CD4-positive, alpha-beta T cell (primary cell): ENCODE measurements at places on chromosomes 2 and 18.

DNA sequence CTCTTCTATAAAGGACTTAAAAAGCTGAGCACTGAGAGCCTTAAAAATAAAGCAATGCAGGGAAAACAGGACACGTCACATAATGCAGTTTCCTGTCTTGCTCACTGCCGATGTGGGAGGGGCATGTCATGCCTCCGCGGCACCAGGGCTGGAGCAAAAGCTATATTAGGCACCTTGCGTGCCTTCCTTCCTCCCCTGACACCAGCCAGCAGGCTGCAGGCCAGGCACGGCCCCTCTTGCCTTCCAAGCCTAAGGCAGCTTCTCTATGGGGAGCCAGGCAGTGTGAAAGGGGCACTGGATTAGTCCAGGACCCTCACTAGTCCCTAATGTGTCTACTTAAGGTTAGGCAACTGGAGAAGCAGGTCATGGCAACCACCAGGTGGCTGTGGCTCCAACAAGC lies 26.3 kb downstream of the MRPL35 start:
- peak; percentile 37 for DNase-seq
- H3K27ac ChIP-seq: no peak overlapping the region
- H3K36me3 ChIP-seq: no peaks in the 10 kb centered on the region
- H3K4me3 ChIP-seq: no peak overlapping the region
- H3K4me1 ChIP-seq: peaks cover 11% of the 10 kb centered on the region

DNA sequence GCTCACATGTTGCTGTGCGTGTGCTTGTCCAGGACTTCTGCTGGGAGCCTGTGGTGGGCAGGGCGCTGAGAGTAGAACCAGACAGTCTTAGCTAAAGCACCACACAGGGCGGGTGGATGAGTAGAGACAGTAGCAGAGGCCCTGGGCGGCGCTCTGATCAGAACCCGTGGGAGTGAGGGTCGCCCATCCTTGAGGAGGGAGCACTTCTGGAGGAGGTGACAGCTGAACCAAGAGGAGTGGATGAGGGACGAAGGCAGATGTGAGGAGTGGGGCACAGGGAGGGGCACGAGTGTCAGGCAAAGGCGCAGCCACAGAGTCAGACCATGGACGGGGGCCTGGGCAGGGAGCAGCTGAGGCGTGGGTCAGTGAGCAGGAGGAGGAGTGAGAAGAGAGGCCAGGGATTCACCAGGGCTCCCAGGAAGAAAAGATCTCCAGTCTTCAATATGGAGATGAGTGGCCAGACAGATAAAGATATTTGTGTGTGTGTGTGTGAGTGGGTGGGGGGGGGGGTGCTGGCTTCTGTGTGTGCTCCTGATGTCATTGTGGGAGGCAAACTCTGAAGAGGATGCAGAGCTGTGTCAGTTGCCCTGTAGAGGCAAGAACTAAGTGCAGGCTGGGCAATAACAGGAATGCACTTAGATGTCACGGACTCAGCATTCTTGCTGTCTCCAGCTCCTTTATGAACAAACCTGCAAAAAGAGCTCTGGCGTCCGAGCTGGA lies 79.6 kb downstream of the TPO start:
- H3K27me3 ChIP-seq: no peaks in the 10 kb centered on the region
- H3K4me3 ChIP-seq: no peak overlapping the region
- no peak for DNase-seq
- no peaks in the 10 kb centered on the region for H3K36me3 ChIP-seq

DNA sequence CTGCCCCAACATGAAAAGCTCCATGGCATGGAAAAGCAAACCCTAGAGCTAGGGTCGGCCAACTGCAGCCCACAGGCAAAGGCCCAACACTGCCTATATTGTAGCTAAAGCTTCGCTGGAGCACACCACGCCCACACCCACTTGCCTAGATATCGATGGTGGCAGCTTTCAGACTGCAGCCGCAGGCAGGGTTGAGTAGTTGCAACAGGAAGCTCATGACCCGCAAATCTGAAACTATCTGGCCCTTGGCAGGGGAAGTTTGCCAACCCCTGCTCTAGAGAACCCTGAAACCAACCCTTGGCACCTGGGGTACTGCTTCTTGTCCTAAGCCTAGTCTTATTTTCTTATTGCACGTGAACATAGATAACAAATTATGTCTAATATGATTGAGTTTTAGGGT lies 250.0 kb downstream of the SOX11 start:
- no peak overlapping the region for H3K4me3 ChIP-seq
- H3K4me1 ChIP-seq: no peaks in the 10 kb centered on the region
- no peak overlapping the region for H3K27ac ChIP-seq
- DNase-seq: no peak

DNA sequence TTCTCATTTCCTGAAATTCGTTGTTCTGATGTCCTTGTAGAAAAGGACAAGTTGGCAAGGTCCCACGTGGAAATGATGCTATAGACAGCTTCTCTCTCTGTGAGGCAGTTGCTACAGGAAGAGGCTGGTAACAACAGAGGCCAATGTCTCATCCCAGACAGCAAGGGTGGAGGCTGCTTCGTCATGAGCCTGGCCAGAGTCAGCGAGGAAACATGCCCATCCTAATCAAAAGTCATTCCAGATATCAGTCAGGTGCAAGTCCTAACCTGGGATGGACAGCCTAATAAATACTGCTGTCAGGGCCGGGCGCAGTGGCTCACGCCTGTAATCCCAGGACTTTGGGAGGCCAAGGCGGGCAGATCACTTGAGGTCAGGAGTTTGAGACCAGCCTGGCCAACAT lies 6.4 kb upstream of the SMAD7 start:
- H3K36me3 ChIP-seq: no peaks in the 10 kb centered on the region
- H3K4me1 ChIP-seq: peaks cover 29% of the 10 kb centered on the region
- DNase-seq: no peak

DNA sequence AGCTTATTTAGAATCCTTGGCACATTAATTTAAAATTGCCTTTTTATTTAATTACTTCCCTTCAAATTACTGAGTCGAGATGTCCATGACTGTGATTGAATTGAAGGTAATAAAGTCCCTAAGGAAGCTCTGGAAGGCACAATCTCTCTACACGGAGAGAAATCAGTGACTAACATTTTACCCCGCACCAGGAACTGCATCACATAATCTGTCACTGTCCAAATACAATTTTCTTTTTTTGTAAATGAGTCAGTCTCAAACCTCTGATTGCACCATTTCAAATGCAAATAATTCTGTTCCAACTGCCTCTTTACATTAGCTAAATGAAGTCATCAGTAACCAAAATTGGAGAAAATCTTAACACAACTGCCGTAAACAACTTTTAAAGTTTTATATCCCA lies 311.9 kb downstream of the CCDC178 start:
- no peaks in the 10 kb centered on the region for H3K36me3 ChIP-seq
- H3K27ac ChIP-seq: no peak overlapping the region
- no peaks in the 10 kb centered on the region for H3K4me1 ChIP-seq
- no peak overlapping the region for H3K4me3 ChIP-seq
- H3K27me3 ChIP-seq: no peaks in the 10 kb centered on the region

GRCh38 chr18:54229421-54230059 lies 5.1 kb upstream of the MBD2 start:
- no peaks in the 10 kb centered on the region for H3K36me3 ChIP-seq
- peaks cover 5% of the 10 kb centered on the region for H3K4me1 ChIP-seq
- H3K27ac ChIP-seq: no peak overlapping the region

GRCh38 chr18:7779211-7779610 lies 212.1 kb downstream of the PTPRM start:
- DNase-seq: no peak
- no peak overlapping the region for H3K27ac ChIP-seq
- no peaks in the 10 kb centered on the region for H3K4me1 ChIP-seq
- no peaks in the 10 kb centered on the region for H3K36me3 ChIP-seq
- H3K4me3 ChIP-seq: no peak overlapping the region
- H3K27me3 ChIP-seq: no peaks in the 10 kb centered on the region

DNA sequence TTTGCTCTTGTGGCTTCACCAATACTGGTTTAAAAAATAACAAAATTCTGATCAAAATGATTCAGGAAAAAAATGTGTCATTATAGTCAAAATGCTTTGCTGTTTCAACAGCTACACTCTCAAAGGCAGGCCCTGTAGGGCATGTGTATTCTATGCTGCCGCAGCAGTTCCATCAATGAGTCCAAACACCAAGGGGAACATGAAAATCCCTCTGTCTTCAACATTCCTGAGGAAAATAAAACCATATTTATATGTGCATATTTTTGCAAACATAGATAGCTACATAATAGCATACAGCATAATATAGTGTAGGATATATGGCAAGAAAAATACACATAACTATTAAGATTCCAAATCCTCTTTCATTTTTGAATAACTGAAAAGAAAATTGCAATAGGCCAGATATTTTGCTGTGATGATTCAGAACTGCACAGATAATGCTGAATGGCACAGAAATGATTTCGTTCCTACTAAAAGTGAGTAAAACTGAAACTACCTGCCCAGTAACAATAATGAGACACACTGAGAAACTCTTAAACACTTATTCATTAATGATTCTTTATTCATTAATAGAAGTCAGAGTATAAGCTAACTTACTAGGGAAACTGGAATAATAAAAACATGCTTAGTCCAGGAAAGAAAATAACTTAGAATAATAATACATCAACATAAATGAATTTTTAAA lies 343.8 kb downstream of the SUCLG1 start:
- H3K4me1 ChIP-seq: no peaks in the 10 kb centered on the region
- H3K27ac ChIP-seq: no peak overlapping the region
- no peaks in the 10 kb centered on the region for H3K27me3 ChIP-seq
- DNase-seq: no peak
- H3K36me3 ChIP-seq: no peaks in the 10 kb centered on the region

DNA sequence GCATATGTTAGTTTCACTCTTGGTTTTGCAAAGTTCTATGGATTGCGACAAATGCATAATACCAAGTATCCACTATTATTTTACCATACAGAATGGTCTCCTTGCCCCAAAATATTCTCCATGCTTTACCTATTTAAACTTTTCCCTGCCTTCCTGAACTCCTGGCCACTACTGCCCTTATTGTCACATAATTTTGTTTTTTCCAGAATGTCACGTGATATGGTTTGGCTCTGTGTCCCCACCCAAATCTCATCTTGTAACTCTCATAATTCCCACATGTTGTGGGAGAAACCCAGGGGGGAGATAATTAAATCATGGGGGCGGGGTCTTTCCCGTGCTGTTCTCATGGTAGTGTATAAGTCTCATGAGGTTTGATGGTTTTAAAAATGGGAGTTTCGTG lies 760.0 kb downstream of the METTL4 start:
- no peak overlapping the region for H3K27ac ChIP-seq
- H3K4me3 ChIP-seq: no peak overlapping the region
- H3K36me3 ChIP-seq: no peaks in the 10 kb centered on the region
- no peak for DNase-seq
- no peaks in the 10 kb centered on the region for H3K4me1 ChIP-seq

GRCh38 chr18:69123421-69123820 lies 277.3 kb upstream of the DOK6 start:
- H3K36me3 ChIP-seq: no peaks in the 10 kb centered on the region
- no peak overlapping the region for H3K4me3 ChIP-seq
- H3K27me3 ChIP-seq: no peaks in the 10 kb centered on the region
- H3K27ac ChIP-seq: no peak overlapping the region
- DNase-seq: no peak
- no peaks in the 10 kb centered on the region for H3K4me1 ChIP-seq

DNA sequence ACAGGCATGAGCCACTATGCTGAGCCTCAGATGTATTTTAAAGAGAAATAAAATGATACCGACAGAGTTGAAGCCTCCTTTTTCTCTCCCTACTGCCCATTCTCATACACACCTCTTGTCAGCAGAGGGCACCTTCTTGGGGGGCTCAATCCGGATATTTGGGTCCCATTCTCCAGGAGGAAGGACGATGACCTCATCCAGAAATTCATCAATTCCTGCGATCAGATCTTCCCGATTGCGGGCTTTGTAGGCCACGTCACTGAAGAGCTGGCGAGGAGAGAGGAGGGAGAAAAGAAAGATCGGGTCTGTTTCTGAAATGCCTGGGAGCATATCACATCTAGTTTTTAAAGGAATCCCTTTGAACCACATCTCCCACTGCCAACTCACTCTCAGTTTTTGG lies 54.4 kb downstream of the MTHFD2 start:
- no peak for DNase-seq
- H3K36me3 ChIP-seq: peaks cover 3% of the 10 kb centered on the region
- H3K27me3 ChIP-seq: no peaks in the 10 kb centered on the region
- H3K4me1 ChIP-seq: peaks cover 5% of the 10 kb centered on the region

- H3K36me3 ChIP-seq: no peaks in the 10 kb centered on the region
- no peaks in the 10 kb centered on the region for H3K4me1 ChIP-seq
- DNase-seq: no peak
- no peak overlapping the region for H3K4me3 ChIP-seq
- H3K27ac ChIP-seq: no peak overlapping the region
Observed at GRCh38 chr2:195586062-195586714, 70.8 kb upstream of the SLC39A10 start.

DNA sequence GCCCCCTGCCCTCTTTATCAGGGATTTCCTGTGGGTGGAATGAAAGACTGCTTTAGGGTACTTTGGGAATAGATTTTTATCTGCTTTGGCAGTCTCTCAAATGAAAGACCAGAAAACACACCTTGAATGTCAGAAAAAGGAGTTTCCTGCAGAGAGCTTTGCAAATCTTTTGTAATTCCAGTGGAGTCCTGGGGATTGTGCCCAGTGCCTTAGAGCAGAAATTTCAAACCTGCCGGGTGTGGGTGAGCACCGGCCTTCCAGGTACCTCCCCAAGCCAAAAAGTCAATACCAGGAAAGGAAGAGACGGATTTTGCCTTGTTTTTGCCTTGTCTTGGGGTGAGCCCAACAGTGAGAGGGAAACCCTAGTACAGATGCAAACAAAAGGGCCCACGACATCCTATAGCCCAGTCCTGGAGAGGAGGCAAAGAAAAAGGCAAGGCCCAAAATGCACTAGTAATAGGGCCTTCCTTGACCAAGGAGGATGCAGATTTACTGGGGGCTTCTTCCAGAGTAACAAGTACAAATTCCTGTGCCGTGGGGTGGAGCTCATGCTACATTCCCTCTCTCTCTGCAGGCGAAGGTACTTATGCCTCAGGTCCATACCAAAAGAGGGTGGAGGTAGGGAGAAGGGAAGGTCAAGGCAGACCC lies 36.4 kb downstream of the FOXI3 start:
- no peak overlapping the region for H3K27ac ChIP-seq
- H3K4me1 ChIP-seq: no peaks in the 10 kb centered on the region
- no peak for DNase-seq
- no peaks in the 10 kb centered on the region for H3K36me3 ChIP-seq

- no peak for DNase-seq
- peaks cover 12% of the 10 kb centered on the region for H3K4me1 ChIP-seq
- no peak overlapping the region for H3K27ac ChIP-seq
- no peaks in the 10 kb centered on the region for H3K36me3 ChIP-seq
Observed at GRCh38 chr2:234211797-234212196, 161.3 kb downstream of the SPP2 start.

DNA sequence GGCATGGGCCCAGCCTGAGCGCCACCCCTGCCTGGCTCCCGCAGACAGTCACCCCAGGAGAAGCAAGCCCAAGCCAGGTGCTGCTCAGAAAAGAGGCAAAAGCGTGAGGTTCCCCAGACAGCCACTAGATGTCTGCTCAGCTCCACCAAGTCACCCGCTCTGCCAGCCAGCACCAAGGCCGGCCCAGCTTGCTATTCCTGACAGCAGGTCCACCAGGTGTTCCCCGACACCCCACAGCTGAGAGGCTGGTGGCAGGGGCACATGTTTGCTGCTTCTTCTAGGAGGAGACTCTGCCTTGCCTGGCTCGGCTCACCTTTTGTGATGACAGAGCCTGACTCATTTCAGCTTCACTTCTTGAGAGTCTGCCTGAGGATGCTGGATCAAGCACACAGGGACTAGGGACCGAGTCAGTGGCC lies 206.7 kb downstream of the MGAT5 start:
- no peaks in the 10 kb centered on the region for H3K27me3 ChIP-seq
- H3K4me3 ChIP-seq: no peak overlapping the region
- peak; percentile 40 for DNase-seq
- peaks cover 3% of the 10 kb centered on the region for H3K36me3 ChIP-seq
